ENCODE measurements at places on chromosomes 2 and 18.

GRCh38 chr2:10413991-10414451 is 34.1 kb downstream of the ODC1 start:
- no peaks in the 10 kb centered on the region for H3K36me3 ChIP-seq
- H3K4me3 ChIP-seq: no peak overlapping the region
- H3K27me3 ChIP-seq: no peaks in the 10 kb centered on the region

DNA sequence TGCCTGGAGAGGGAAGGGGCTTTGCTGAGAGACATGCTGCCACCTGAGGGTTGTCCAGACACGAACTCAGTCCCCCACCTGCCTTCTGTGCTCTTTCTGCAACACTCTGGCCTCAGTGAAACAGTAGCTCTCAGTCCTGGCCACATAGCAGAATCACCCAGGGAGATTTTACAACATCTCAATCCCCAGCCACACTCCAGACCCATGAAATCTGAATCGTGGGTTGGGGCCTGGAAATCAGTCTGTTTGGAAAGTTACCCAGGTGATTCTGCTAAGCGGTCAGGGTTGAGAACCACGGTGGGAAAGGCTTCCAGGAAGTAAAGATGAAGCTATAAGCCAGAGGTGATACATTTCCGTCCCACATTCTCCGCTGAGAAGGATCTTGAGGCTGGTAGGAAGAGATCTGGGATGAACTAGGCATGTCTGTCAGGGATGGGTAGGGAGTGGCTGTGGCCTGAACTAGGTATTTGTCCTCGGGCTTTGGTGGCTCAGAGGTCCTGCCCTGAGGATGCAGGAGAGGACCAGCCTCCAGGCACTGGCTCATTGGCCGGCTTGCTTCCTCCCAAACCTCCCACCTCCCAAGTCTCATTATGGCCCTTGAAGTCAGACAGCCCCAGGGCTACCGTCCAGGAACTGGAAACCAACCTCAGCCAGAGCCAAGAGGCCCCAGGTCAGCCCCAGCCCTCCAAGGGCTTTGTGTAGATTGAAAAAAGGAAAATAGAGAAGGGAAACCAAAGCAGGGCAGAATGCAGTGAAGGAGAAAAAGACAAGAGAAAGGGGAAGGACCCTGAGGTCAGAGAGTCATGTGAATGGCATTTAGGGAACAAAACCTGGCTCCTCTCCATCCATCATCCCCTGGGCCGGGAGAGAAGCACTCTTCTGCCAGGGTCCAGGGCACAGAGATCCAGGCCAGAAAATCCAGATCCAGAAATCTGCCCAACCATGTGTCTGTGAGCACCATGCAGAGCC is 119.6 kb downstream of the ZFP36L2 start:
- H3K4me1 ChIP-seq: no peaks in the 10 kb centered on the region
- peak overlapping the region; percentile 71 for H3K27ac ChIP-seq
- no peak for DNase-seq
- no peak overlapping the region for H3K4me3 ChIP-seq

DNA sequence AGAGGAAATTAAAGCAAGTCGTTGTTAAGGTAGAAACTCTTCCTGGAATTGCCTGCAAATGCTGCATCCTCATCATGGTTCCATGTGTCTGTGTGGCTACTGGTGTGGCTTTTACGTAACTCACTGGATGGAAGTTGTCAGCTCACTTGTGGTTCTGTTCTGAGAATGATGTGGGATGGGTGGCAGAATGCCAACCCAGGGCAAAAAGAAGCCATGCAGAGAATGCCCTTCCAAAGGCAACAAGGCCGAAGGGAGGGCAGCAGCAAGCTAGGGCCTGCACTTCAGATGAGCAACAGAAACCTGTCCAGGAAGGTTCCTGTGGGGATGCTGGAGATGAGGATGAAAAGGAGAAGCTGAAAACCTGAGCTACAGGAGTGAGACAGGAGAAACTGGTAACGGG is 10.4 kb upstream of the NAPG start:
- H3K27ac ChIP-seq: no peak overlapping the region
- no peak overlapping the region for H3K4me3 ChIP-seq
- no peaks in the 10 kb centered on the region for H3K36me3 ChIP-seq

GRCh38 chr2:49369101-49369500 is 214.8 kb upstream of the FSHR start:
- no peaks in the 10 kb centered on the region for H3K36me3 ChIP-seq
- no peak overlapping the region for H3K4me3 ChIP-seq
- H3K27me3 ChIP-seq: no peaks in the 10 kb centered on the region
- no peaks in the 10 kb centered on the region for H3K4me1 ChIP-seq

- no peaks in the 10 kb centered on the region for H3K4me1 ChIP-seq
- no peak for DNase-seq
- H3K27ac ChIP-seq: no peak overlapping the region
- peaks cover 1% of the 10 kb centered on the region for H3K36me3 ChIP-seq
- H3K4me3 ChIP-seq: no peak overlapping the region
These were observed 12.5 kb downstream of the ZC3H8 start for GRCh38 chr2:112242384-112242783.

DNA sequence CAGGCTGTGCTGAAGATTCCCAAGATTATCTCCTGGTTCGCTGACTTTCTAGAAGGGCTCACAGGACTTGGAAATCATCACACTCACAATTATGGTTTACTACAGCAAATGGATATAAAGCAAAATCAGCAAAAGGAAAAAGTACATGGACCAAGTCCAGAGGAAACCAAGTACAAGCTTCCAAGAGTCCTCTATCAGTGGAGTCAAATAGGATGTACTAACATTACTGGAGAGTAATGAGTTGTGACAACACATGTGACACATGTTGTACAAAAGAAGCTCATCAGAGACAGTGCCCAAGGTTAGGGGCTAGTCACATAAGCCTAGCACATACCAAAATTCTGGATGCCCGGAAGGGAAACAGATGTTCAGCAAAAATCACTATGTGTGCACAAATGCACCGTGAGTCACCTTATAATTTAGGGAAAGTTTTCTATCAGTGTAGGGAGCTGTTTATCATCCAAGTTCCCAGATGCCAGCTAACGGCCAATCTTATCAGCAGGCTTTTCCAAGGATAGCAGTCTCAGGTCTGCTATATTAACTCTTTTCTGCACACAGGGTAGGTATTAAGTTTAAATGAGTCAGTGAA is 9.5 kb downstream of the TMEM237 start:
- DNase-seq: no peak
- H3K4me3 ChIP-seq: no peak overlapping the region
- H3K27me3 ChIP-seq: no peaks in the 10 kb centered on the region
- H3K4me1 ChIP-seq: no peaks in the 10 kb centered on the region
- no peak overlapping the region for H3K27ac ChIP-seq

- no peak for DNase-seq
- H3K4me1 ChIP-seq: no peaks in the 10 kb centered on the region
- H3K4me3 ChIP-seq: no peak overlapping the region
- H3K27me3 ChIP-seq: no peaks in the 10 kb centered on the region
- no peaks in the 10 kb centered on the region for H3K36me3 ChIP-seq
These were observed 127.1 kb upstream of the TANK start for GRCh38 chr2:161033059-161033660.

DNA sequence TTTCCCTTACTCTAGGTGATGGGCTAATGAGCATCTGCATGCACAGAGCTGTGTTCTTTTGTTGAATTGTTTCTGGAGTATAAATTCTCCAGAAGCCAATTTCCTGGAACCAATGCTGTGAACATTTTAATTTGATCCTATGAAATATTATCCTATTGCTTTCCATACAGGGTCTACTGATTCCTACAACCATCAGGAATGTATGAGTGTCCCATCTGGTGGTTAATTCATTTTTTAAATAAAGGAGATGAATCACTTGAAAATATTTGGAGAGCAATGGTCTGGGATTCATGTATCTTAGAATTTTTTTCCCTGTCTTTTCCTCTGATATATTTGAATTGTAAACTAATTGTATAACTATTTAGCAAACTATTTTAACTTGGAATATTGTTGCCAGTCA is 14.0 kb downstream of the KIF5C start:
- DNase-seq: no peak
- H3K4me3 ChIP-seq: no peak overlapping the region
- no peaks in the 10 kb centered on the region for H3K36me3 ChIP-seq
- H3K27me3 ChIP-seq: peaks cover 15% of the 10 kb centered on the region

- no peaks in the 10 kb centered on the region for H3K4me1 ChIP-seq
- no peaks in the 10 kb centered on the region for H3K27me3 ChIP-seq
- no peaks in the 10 kb centered on the region for H3K36me3 ChIP-seq
- no peak overlapping the region for H3K27ac ChIP-seq
- no peak overlapping the region for H3K4me3 ChIP-seq
These were observed 77.8 kb downstream of the RDH14 start for GRCh38 chr2:18482666-18483065.

DNA sequence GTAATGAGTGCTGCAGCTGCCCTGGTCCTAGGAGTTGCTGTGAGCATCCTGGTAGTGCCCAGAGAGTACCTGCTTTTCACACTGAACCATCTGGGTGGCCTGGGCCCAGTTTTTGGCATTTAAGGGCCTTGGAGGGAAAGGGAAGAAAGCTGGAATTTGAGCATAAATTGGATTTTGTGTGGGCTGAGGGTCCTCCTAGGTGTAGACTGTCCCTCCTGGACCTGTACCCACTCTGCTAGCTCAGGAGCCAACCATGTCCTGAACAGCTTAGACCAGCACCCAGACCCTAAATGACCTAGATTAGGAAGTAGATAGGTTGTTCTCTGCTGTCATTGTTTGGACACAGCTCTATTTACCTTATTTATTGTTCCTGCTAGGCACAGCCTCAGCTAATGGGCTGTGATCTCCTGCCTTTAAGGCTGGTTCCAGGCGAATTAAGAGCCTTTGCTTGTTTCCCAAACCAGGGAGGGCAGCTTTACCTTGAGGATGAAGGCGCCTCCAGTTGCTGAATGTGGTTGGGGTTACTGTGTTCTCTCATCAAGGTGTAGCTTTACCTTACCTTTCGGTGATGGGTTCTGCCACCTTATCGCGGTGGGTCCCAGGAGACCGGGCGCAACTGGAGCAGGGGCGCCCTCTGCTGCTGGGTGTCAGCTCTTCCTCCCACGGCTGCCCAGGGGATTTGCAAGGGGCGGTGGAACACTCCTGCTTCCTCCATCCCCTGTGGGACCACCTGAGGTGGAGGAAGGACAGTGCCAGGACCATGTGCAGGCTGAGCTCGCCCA is 34.4 kb downstream of the ITGA6 start:
- H3K27ac ChIP-seq: peak overlapping the region; percentile 86
- H3K36me3 ChIP-seq: no peaks in the 10 kb centered on the region
- DNase-seq: peak; percentile 84
- H3K27me3 ChIP-seq: no peaks in the 10 kb centered on the region
- H3K4me1 ChIP-seq: peaks cover 20% of the 10 kb centered on the region
- H3K4me3 ChIP-seq: no peak overlapping the region

GRCh38 chr2:190126798-190127197 is 64.3 kb upstream of the MSTN start:
- DNase-seq: no peak
- H3K4me1 ChIP-seq: no peaks in the 10 kb centered on the region
- H3K27me3 ChIP-seq: no peaks in the 10 kb centered on the region
- no peak overlapping the region for H3K27ac ChIP-seq

DNA sequence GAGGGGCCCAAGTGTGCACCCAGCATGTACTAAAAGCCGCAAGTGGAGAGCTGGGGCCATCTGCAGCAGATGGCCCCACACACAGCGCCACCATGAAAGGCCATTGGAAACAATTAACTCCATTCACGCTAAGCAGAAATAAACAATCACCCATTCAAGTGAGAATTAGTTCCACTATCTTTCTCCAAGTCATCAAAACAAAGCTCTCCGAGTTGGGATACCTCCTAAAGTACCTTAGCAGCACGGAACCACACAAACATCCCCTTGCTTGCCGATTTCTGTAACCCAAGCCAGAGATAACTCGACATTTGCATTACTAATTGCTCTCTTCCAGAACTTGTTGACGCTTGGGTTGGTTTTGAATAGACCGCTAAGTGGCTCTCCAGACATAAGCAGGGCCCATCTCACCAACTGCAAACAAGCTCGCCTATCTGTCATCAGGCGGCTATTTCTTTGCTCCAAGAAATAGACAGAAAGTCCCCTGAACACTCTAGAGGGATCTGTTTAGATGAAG is 840.6 kb upstream of the SALL3 start:
- H3K4me3 ChIP-seq: no peak overlapping the region
- H3K27ac ChIP-seq: no peak overlapping the region
- no peaks in the 10 kb centered on the region for H3K36me3 ChIP-seq
- no peaks in the 10 kb centered on the region for H3K4me1 ChIP-seq
- no peaks in the 10 kb centered on the region for H3K27me3 ChIP-seq

DNA sequence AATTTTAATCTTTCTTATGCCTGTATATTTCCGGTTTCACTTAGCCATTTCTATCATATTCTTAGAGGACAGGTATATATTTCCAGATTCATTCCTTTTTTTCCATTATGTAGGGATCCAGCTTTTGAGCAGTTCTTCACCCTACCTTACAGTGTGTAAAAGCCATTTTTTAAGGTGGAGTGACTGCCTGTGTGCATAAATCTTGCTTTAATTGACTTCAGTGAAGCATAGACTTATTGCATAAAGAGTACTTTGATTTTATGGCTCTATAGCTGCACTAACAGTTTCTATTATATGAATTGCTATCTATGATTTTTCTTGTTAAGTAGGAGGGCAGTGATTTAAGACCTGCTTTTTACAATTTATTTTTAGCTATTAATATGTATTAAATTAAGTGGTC is 132.6 kb downstream of the NYAP2 start:
- H3K36me3 ChIP-seq: no peaks in the 10 kb centered on the region
- no peak for DNase-seq
- H3K27me3 ChIP-seq: no peaks in the 10 kb centered on the region
- no peaks in the 10 kb centered on the region for H3K4me1 ChIP-seq
- H3K4me3 ChIP-seq: no peak overlapping the region
- H3K27ac ChIP-seq: no peak overlapping the region

DNA sequence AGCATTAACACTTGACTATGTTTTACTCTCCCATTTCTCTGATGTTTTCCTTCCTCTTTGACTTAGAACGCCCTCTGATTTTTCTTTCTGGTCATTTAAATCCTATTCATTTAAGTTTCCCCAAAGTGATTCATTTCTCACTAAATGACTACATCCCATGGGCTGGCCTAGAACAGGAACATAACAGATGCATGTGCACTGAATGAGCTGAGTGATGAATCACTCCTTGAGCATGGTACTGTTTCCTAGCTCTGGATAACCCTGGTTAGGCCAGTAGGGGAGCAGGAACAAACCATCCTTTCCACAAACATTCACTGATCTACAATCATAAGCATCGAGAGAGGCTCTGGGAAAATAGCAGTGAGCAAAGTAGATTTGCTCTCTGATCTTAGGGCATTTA is 221.9 kb upstream of the SETBP1 start:
- no peaks in the 10 kb centered on the region for H3K27me3 ChIP-seq
- no peak overlapping the region for H3K4me3 ChIP-seq
- no peak for DNase-seq
- no peak overlapping the region for H3K27ac ChIP-seq

GRCh38 chr18:5717256-5717655 is 173.5 kb upstream of the EPB41L3 start:
- H3K36me3 ChIP-seq: no peaks in the 10 kb centered on the region
- no peaks in the 10 kb centered on the region for H3K27me3 ChIP-seq
- no peak for DNase-seq
- no peak overlapping the region for H3K4me3 ChIP-seq
- H3K4me1 ChIP-seq: no peaks in the 10 kb centered on the region

- no peaks in the 10 kb centered on the region for H3K4me1 ChIP-seq
- DNase-seq: peak; percentile 74
- no peaks in the 10 kb centered on the region for H3K27me3 ChIP-seq
- H3K36me3 ChIP-seq: no peaks in the 10 kb centered on the region
These were observed 42.1 kb upstream of the TRIM43B start for GRCh38 chr2:95526360-95527341.
